Renal cortex interstitium (tissue), 15 donors: ENCODE measurements at places on chromosomes 4 and X.

DNA sequence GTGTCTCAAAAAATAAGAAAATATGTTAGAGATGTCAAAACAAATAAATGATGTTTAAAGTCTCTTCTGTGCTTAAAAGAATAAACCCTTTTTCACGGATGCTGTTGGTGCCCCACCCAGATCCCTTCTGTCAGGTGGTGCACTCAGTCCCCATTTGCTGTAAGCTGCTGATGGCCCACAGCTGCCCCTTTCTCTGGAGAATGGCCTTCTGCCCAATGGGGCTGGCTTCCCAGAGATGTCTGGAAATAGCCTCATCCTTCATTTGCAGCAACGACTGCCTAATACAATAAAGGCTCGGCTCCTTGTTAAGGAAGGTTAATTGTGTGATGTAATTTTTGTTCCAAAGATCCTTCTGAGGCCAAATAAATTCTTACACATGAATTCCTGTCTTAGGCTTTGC lies 31.8 kb downstream of the ETNPPL start:
- DNase-seq, result no peak

DNA sequence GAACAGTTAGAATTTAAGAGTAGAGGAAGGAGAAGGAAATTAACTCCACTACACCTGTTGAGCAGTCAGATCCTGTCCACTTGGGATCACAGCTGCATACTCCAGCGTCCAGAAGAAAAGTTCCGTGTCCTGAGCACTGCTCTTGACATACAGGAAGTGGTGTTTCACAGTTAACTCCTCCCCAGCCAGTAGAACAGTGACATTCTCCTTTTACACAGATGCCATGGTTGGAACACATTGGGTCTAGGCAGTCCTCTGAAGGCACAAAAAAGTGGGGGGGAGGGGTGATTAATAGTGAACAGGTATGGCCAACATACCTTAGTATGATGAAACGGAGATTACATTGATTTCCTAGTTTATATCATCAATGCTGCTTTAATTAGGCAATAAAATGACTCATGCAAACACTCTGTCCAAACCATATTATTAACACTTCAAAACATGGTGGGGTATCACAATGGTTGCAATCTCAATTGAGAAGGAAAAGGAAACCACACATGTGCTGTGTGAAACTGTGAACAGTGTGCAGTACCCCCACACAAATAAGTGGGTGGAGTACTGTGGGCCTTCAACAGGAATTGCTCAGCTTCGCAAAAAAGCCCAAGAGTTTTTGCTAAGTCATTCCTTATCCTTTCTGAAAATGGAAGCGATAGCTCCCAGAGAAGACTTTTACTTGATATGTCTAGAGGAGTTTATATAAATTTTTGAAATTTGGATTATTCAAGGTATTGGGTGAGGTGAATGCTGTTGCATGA lies 295.6 kb downstream of the SH2D1A start:
- no peak for DNase-seq

DNA sequence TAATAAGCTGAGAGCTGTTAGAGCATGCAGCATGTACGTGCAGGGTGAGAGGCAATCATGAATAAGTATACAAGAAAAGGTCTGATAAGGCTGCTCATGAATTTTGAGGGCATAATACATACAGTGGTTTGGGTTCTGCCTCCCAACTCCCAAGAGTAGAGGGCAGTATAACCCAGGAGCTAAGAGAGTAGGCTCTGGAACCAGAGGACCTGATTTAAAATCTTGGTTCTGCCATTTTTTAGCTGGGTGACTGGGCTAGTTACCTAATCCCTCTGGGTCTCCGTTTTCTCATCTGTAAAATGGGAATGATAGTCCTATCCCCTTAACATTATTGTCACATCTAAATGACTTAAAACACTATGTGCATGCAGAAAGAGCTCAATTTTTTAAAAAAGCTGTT lies 85.3 kb downstream of the LNX1 start:
- DNase-seq, result no peak

DNA sequence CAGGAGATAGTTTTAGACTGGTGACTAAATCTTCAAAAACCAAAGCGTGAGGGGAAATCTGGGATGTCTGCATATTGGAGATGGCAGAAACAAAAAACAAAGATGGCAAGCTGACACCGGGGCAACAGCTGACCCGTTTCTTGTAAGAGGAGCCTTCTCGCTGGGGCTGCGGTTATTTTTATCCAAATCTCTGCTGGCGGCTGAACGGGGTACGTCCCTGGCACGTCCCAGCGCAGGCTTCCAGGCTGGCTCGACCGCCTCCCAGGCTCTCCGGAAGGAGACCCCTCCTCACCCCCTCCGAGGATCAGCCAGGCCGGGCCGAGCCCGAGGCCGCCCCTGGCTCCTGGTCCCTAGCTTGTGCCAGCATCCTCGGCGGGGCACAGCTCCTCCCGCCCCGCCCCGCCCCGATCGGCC lies 403 bp downstream of the SGCB start:
- DNase-seq, result peak; percentile 21

DNA sequence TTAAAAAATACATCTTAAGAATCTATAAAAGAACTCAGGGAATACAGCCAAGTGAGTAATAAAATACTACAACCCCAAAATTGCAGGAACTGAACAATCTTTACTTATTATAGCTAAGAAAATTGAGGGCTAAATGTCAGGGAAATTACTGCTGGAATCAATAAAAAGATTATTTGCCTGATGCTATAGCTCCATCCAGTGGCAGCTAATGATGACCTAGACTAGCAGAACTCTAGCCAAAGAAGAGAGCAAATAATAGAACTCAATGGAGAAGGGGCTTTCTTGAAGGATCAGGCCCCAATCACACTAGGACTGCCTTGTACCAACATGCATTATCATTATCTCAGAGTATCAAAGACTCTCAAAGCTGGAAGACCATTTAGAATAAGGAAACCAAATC lies 85.0 kb upstream of the FAM241A start:
- DNase-seq, result no peak

DNA sequence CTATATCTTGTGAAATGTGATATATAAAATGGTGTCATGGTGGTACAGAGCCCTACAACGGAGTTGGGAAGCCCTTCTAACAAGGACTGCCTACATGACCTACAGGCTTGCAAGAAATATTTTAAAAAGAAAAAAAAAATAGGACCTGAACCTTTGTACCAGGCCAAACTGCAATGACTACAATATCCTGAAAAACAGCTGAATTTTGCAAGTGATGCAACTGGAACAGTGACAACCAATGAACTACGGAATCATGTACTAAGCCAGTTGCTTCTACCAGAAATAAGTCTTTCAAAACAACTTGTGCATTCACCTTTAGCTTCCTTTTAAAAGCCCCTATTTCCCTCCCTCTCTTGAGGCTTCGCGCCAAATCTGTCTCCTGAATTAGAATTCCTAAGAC lies 58.4 kb downstream of the PDGFC start:
- DNase-seq, result no peak

- no peak for DNase-seq
Measured at GRCh38 chr4:122577808-122578781, 42.8 kb downstream of the IL21 start.

- DNase-seq, result no peak
Measured at GRCh38 chrX:12899506-12899905, 6.9 kb upstream of the TLR8 start.

- DNase-seq, result no peak
Measured at GRCh38 chrX:150768132-150768485, 74.9 kb downstream of the MTMR1 start.

DNA sequence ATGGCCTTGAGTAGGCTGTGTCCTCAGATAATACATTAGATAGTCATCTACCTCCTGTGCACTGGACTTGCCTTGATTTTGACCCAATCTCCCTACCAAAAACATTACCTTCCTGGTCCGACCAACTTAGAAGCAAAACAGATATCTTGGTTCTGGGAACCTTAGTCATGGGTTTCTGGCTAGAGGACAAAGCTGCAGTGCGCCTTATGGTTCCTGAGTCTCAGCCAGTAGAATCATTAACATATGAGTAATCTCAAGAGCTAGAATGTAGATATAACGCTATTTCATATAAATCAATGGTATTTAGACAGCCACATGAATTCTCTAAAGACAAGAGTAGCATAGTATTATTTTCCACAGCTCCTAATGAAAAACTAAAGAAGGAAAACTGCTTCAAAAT lies 83.1 kb downstream of the GRIA3 start:
- no peak for DNase-seq

DNA sequence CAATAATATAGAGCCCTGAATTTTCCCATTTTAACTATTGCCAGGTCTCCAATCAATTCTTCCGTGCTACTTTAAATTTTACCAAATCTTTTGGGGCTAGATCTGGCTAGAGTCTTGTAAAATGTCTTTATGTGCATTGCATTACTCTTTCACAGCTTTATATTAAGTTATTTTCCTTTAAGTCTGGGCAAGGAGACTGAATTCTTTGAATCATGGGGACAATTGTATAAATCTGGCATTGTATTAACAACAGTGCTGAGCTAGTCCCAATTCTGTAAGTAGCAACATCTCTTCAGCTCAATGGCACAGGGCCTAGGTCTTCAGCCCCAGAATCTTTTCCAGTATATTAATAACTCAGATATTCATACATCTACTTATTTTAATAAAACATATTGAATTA lies 1080.4 kb upstream of the INTU start:
- DNase-seq, result no peak

- DNase-seq, result no peak
Measured at GRCh38 chrX:11197671-11198070, 86.5 kb downstream of the HCCS start.

DNA sequence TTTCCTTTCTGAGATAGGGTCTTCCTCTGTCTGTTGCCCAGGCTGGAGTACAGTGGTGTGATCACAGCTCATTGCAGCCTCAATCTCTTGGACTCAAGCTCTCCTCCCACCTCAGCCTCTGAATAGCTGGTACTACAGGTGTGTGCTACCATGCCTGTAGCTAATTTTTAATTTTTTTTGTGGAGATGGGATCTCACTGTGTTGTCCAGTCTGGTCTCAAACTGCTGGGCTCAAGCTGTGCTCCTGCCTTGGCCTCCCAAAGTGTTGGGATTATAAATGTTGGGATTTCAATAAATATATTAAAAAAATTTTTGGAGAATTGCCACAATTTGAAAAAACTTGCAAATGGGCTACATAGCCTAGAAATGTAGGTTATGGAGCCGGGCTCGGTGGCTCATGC lies 18.5 kb downstream of the RAPGEF2 start:
- DNase-seq, result no peak

DNA sequence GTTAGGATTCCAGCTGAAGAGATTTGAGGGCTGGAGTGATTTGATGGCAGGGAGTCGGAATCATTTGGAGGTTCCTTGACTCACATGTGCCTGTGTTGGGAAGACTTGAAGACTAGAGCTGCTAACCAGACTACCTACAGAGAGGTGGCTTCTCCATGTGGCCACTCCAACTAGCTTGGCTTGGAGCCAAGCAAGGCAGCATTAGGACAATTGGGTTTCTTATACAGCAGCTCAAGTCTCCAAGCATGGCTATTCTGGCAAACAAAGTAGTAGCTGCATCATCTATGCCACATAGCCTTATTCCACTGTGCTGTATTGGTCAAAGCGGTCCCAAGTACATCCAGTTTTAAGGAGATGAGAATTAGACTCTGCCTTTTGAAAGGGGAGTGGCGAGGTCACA lies 171.7 kb upstream of the SLC4A4 start:
- no peak for DNase-seq

DNA sequence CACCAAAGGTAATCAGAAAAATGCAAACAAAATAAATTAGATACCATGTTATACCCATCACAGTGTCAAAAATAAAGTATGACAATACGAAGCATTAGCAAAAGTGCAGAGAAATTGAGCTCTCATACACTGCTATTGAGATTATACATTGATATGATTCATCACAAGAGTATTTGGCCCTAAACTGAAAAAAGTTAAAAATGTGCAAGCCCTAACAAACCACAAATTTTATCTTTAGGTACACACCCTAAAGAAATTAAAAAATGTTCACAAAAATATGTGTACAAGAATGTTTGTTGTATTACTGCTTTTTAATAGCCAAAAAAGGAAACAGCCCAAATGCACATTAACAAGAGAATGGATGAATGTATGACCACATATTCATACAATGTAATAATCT lies 137.9 kb upstream of the MAGEA10 start:
- no peak for DNase-seq

DNA sequence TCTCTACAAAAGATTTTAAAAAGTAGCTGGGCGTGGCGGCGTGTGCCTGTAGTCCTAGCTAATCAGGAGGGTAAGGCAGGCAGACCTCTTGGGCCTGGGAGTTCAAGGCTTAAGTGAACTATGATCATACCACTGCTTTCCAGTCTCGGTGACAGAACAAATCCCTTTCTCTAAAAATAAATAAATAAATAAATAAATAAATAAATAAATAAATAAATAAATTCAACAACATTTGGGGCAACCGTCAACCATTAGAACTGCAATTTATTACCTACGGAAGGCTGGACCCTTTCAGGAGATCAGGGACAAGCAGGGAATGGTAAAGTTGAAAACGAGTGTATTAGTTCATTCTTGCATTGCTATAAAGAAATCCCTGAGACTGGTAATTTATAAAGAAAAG lies 136.2 kb upstream of the USP9X start:
- no peak for DNase-seq

DNA sequence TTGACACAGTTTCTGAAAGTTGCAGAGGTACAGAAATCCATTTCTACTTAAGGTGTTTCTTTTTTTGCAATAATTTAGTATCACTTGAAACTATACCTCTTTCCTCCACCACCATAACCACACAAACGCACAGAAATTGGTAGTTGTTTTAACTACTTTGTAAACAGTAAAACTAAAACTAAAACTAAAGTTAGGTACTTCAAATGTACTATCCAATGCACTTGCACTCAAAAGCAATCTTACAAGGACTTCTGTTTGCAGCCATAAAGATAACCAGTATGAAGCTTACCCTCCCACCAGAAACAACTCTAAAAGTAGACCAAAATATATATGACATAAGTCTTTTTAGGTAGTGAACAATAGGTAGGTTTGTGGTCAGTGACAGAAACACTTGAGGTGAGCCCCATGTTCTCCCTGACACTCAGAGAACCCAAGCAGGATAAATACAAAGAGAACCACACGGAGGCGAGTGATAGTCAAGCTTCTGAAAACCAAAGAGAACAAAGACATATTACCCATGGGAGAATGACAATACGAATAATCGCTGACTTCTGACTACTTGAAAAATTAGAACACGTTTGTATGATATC lies 72.2 kb upstream of the VBP1 start:
- no peak for DNase-seq

DNA sequence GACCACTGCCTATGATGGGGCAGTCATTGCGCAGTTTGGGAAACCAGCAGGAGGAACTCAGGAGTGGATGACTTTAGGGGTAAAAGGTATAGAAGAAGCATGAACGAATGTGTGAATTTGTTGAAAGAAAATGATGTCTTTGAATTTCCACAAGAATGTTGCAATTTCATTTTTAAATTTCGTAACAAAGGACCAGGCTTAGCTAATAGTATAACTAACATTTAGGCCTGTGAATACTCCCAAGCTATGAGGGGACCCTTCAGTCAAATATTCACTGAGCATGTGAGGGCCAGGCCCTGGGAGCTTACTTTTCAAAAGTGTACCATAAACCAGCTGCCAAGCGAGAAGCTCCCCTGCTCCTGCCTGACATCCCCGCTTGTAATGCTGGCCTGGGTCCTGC lies 5.3 kb downstream of the MPC1L start:
- DNase-seq, result no peak
